Right ventricle myocardium superior (tissue), 1 donor: ENCODE measurements at places on chromosomes 11 and 22.

GRCh38 chr22:48096411-48096810, 1334.0 kb downstream of the TBC1D22A start:
- DNase-seq, result no peak

- no peak for DNase-seq
These were observed 73.6 kb upstream of the TP53I11 start for GRCh38 chr11:45024316-45024715.

GRCh38 chr22:38067761-38068360, 10.7 kb downstream of the PICK1 start:
- peak; percentile 45 for DNase-seq

GRCh38 chr11:106920899-106921509, 97.3 kb downstream of the GUCY1A2 start:
- no peak for DNase-seq

GRCh38 chr11:95282291-95282751, 51.3 kb upstream of the SESN3 start:
- DNase-seq, result no peak
